Glutamatergic neuron (in vitro differentiated cells): ENCODE measurements at places on chromosomes 2 and 18. TPM values are rescaled to one million over a fixed set of nuclear protein-coding genes. Genes with fewer than 3 reads are reported as not detected.

DNA sequence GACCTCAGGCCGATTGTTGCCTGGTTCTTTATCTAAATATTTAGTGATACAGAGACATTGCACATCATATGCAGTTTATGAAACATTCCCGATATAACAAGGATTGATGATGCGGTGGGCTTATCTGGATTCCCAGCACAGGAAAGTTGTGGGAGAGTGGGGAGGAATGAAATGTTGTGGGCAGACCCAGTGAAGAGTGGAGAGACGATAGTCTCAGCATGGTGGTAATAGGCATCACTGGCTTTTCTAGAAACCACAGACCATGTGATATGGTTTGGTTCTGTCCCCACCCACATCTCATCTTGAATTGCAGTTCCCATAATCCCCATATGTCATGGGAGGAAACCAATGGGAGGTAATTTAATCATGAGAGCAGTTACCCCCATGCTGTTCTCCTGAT is 34.8 kb upstream of the RND3 start:
- DNase-seq = no peak

Gene ZEB2
- total RNA-seq = 121 TPM

DNA sequence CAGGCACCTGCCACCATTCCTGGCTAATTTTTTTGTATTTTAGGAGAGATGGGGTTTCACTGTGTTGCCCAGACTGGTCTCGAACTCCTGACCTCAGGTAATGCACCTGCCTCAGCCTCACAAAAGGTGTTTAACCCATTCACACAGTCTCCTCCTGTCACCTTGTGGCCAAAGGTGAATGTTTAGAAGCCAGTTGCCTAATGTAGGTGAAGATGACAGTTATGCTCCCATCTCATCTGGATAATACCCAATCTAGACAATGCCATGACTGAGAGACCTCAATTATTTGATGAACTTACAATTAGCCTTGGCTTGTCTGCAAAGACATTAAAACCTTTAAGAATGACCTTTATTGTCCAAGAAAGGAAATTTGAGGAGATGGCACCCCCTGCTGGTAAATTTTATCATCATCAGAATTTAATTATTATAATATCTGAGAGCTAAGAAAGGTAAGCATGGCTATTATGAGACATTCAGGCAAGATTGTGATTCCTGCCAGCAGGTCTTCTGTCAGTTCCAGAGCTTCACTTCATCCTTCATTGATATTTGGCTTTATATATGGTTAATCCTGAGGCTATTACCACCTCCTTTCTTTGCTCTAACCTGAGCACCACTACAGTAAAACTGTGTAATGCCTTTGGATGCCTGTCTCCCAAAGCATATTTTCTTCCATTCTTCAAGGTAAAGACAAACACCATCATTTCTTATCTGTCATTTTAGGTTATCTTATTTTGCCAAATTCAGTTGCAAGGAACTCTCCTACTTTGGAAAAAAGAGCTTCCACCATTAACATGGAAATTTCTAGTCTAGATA is 117.6 kb downstream of the FAM124B start:
- no peak for DNase-seq

- no peak for DNase-seq
These were observed 1167.5 kb upstream of the ACVR2A start for GRCh38 chr2:146677280-146677679.

DNA sequence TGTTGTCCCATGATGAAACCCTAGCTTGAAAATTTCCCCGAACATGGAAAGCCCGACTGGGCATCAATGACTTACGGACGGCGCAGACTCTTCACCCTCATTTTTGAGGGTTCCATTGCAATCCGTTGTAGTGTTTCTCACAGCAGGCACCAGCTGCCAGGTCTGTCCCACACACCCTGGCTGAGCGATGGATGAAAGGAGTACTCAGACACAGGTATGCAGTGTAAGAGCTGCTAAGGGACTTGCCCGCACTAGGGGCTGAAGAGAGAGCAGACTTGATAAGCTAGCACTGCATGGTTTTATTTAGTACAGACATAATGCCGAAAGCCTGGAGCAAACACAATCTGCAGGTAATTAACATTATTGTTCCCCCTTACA is 15.8 kb downstream of the DYNAP start:
- no peak for DNase-seq

Gene C1QL2
- total RNA-seq = not detected
